Pericardium fibroblast (primary cell): ENCODE measurements at places on chromosomes 1 and 21. TPM values are rescaled to one million over a fixed set of nuclear protein-coding genes. Genes with fewer than 3 reads are reported as not detected.

TRIM58 gene
- total RNA-seq, result 0.09 and 0.58 TPM in 2 replicates

TOR1AIP2 gene
- 54.1 and 55.9 TPM in 2 replicates for total RNA-seq

FOXD3 gene
- total RNA-seq, result not detected in 2 replicates

TMEM200B gene
- total RNA-seq, result 23.2 and 25.4 TPM in 2 replicates

HSD11B1 gene
- total RNA-seq, result 31.7 and 49.4 TPM in 2 replicates

C1orf185 gene
- total RNA-seq, result not detected in 2 replicates

KTI12 gene
- total RNA-seq, result 9.7 and 12.2 TPM in 2 replicates

SH2D1B gene
- not detected in 2 replicates for total RNA-seq

F13B gene
- not detected in 2 replicates for total RNA-seq

OR2T29 gene
- not detected in 2 replicates for total RNA-seq

RAB7B gene
- total RNA-seq, result 7.3 and 11.0 TPM in 2 replicates

PLA2G2F gene
- not detected in 2 replicates for total RNA-seq

LEFTY1 gene
- not detected in 2 replicates for total RNA-seq

C1orf210 gene
- not detected in 2 replicates for total RNA-seq

MPL gene
- not detected in 2 replicates for total RNA-seq

TAL1 gene
- not detected in 2 replicates for total RNA-seq

MYOG gene
- 8.9 TPM in 1 of 2 replicates, not detected in the other for total RNA-seq

VANGL2 gene
- 0.60 and 0.82 TPM in 2 replicates for total RNA-seq

CFHR3 gene
- total RNA-seq, result not detected in 2 replicates

RNU5D-1 gene
- not detected in 2 replicates for total RNA-seq

NOL9 gene
- total RNA-seq, result 11.7 and 13.8 TPM in 2 replicates

OPN3 gene
- 17.4 and 41.5 TPM in 2 replicates for total RNA-seq

ITPKB gene
- total RNA-seq, result 7.8 and 11.3 TPM in 2 replicates

KCNT2 gene
- 5.2 and 8.2 TPM in 2 replicates for total RNA-seq

ADGRL2 gene
- 54.5 and 74.1 TPM in 2 replicates for total RNA-seq

BRINP2 gene
- total RNA-seq, result 0.26 and 0.47 TPM in 2 replicates

IQCC gene
- 0.12 and 0.94 TPM in 2 replicates for total RNA-seq

IVL gene
- not detected in 2 replicates for total RNA-seq

ZNF683 gene
- total RNA-seq, result not detected in 2 replicates

MTARC1 gene
- total RNA-seq, result under 0.01 and 0.12 TPM in 2 replicates

CELA2A gene
- not detected in 2 replicates for total RNA-seq

NEGR1 gene
- 3.0 and 9.2 TPM in 2 replicates for total RNA-seq

ITLN2 gene
- total RNA-seq, result 0.47 TPM in 1 of 2 replicates, not detected in the other

DYNLT5 gene
- total RNA-seq, result not detected in 2 replicates

RGSL1 gene
- total RNA-seq, result not detected in 2 replicates

GNAT2 gene
- 0.17 TPM in 1 of 2 replicates, not detected in the other for total RNA-seq

TMEM240 gene
- 4.1 and 6.1 TPM in 2 replicates for total RNA-seq

CREG1 gene
- 136 and 144 TPM in 2 replicates for total RNA-seq

ARHGEF16 gene
- 0.23 TPM in 1 of 2 replicates, not detected in the other for total RNA-seq
